ENCODE measurements at places on chromosomes 7 and 10.
A peak's percentile ranks its signal among the peaks of the same experiment; 100 is the strongest.

DNA sequence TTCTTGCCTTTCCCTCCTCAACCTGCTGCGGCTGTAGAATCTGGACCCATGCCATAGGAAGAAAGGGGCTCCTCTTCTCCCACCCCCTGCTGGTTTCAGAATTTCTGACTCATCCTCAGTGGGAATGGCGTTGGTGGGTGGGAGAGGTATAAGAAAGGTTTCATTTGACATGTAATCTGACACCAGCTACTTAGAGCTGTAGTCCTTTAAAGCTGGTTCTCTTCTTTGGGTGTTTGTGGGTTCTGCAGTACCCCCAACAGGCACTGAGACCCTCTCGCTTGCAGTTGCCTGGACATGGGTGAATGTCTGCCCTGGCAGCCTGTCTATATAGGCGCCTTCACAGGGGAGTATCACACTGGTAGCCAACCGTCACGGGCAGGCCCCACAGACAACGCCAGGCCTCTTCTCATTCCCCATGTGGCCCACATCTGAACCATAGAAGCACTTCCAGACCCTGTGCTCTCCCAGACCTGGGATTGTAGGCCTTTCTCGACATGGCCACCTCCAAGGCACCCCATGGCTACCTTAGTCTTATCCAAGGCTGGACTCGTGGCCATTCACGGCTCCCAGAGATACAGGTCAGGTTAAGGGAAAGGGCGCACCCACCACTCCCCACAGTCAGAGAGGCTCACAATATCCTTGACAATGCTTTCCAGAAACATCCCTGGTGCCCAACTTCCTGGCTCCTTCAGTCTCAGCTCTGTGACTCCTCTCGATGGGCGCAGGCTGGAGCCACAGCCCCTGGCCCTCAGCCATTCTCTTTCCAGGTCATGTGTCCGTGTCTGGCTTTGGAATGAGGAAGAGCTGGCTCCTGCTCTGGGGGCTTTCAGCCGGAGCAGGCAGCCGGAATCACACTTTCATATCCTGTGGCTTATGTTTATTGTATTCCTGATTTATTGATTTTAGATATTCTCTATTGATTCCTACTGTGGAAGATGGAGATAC lies 17.5 kb downstream of the ZNF862 start:
- DNase-seq: peak; percentile 71

DNA sequence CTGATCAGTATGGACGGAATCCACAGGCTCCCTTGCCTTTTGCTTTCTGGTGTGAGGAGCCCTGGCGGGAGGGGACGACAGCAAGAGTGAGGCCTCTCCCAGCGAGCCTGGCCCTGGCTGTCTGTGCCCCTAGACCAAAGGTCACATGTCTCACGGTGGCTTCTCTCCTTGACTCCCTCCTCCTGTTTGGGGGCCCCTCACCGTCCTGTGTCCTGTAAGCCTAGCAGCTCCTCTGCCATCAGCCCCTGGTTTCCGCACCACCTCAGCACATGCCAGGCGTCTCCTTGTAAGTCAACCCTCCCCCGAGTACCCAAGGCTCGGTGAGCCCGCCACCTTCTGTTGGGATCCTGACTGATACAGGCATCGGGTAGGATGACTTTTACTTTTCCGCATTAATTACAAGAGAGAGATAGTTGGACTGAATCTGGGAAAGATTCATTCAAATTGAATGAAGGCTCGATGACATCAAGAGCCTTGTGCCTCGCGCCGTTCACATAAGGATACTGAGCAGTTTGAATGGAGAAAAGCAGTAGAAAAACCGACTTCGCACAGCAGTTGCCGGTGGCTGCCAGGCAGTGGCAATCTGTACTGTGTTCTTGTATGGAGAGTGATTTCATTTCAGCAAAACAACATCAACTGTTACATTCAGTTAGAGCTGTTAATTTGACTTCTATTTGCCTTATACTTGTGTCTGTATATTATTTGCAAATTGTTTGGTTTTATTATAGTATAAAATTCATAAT lies 119.8 kb downstream of the XRCC2 start:
- no peak for DNase-seq

DNA sequence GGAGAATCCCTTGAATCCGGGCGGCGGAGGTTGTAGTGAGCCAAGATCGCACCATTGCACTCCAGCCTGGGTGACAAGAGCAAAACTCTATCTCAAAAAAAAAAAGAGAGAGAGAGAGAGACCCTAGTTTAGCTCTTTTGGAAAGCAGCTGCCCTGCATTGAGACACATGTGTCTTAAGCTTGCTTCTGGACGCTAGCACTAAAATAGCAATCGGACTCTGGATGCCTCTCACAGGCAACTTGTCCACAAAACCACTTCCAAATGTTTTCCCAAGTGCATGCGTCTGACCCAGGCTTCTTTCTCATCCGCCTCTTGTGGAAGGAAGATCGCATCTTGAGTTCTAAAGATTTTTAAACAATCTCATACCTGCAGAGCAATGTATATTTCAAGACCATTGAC lies 182.7 kb downstream of the CUX1 start:
- DNase-seq: peak; percentile 74

GRCh38 chr7:39888171-39888853 lies 61.7 kb upstream of the CDK13 start:
- DNase-seq: no peak

- no peak for DNase-seq
Measured at GRCh38 chr7:151016942-151017341, 7.4 kb downstream of the ATG9B start.

All from tongue (tissue), 3 donors.